Activated gamma-delta T cell treated with Interleukin-2 at 50 U/mL for 16 hours (primary cell): ENCODE measurements at places on chromosomes 6 and 20.

DNA sequence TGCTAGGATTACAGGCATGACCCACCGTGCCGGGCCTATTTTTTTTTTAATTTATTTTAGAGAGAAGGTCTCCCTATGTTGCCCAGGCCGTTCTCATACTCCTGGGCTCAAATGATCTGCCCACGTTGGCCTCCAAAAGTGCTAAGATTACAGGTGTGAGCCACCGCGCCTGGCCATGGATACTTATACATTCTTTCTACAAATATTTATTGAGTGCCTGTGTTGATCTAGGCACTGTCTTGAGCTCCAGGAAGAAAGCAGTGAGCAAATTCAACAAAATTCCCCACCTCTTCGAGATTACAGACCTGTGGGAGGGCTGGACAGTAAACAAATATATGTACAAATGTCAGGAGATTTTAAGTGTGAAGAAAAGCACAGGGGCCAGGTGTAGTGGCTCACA, 37.9 kb downstream of the MGME1 start:
- DNase-seq = no peak

- no peak for DNase-seq
Measured at GRCh38 chr20:4170621-4171537, 155.5 kb upstream of the RNF24 start.

DNA sequence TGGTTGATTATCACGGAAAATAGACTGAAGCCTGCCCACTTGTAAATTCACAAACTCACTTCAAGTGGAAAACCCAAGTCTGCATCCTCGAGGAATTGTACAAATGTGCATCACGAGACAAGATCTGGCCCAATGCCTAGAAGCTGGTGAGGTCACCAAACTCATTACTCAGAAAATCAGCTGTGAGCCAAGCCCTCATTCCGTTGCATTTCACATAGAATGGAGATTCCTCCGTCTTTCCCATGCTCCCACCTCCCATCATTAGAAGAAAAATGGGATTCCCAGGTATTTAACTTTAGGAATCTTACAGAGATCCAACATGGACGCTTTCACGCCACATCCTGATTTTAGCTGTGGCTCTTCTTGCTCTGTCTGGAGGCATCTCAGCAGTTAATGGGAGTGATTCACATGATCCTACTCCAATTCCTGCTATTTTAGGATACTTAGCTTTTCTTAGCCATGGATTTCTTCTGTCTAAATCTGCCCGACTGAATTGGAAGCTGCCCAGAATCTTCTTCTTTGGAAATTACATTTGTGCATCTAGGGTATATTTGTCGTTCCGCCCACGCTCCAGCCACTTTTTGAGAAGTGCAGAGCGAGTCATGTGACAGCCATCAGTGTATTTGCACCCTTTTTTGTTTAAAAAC, 68.7 kb upstream of the STMND1 start:
- no peak for DNase-seq

- no peak for DNase-seq
Measured at GRCh38 chr6:22411376-22412105, 114.7 kb upstream of the PRL start.

DNA sequence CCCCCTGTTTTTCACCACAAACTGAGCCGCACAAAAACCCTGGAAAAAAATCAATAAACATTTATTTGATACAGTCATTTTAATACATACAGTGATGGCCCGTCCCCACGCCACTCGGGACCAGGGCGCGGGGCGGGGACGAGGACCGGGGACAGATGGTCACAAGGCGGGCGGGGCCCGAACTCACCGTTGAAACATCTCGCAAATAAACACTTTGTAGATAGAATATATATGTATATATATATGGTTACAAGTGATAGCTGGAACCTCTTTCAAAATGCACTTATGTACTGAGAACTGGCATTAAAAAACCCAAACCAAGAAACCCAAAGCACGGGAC, 418 bp upstream of the UCKL1 start:
- DNase-seq = no peak

GRCh38 chr6:71391126-71391525, 102.5 kb downstream of the OGFRL1 start:
- DNase-seq = no peak
